A549 treated with Hydrocortisone at 1 μM for 4 hours (cell line): ENCODE measurements at places on chromosomes 13 and 19. TPM values are rescaled to one million over a fixed set of nuclear protein-coding genes. Genes with fewer than 3 reads are reported as not detected.

PRODH2 gene
- 0.15 to 0.36 TPM (median 0.25 TPM) in 5 replicates for total RNA-seq

VSTM1 gene
- 0.60 to 1.2 TPM (median 0.73 TPM) in 4 of 5 replicates, not detected in the other for total RNA-seq

ERICH6B gene
- not detected in 5 replicates for total RNA-seq

PPP1R13L gene
- 33.6 to 48.1 TPM (median 40.0 TPM) in 5 replicates for total RNA-seq

KCTD12 gene
- 1.2 to 2.1 TPM (median 1.6 TPM) in 5 replicates for total RNA-seq

TEKTIP1 gene
- 0.20 to 0.23 TPM in 2 of 5 replicates, not detected in the others for total RNA-seq

TCF3 gene
- 56.3 to 67.3 TPM (median 66.2 TPM) in 5 replicates for total RNA-seq
